ENCODE measurements at places on chromosomes 7 and 10. TPM values are rescaled to one million over a fixed set of nuclear protein-coding genes. Genes with fewer than 3 reads are reported as not detected.

The PLEKHS1 gene
- 0.17 TPM for total RNA-seq

The COPS6 gene
- total RNA-seq: 32.7 TPM

The ATOH7 gene
- not detected for total RNA-seq

The PLAU gene
- total RNA-seq: 85.7 TPM

The RAB19 gene
- total RNA-seq: 1.3 TPM

The LRRC61 gene
- total RNA-seq: 18.0 TPM

Data from mammary epithelial cell (primary cell).